ENCODE measurements at places on chromosomes 2 and 18. TPM values are rescaled to one million over a fixed set of nuclear protein-coding genes. Genes with fewer than 3 reads are reported as not detected.

TMEM182 gene
- total RNA-seq, result 44.4 TPM

OSBPL6 gene
- 2.3 TPM for total RNA-seq

DTNA gene
- 23.8 TPM for total RNA-seq

HOXD9 gene
- 50.0 TPM for total RNA-seq

FIGN gene
- 6.1 TPM for total RNA-seq

BOD1L2 gene
- not detected for total RNA-seq
